Foreskin melanocyte (primary cell): ENCODE measurements at places on chromosomes 7 and 10.

DNA sequence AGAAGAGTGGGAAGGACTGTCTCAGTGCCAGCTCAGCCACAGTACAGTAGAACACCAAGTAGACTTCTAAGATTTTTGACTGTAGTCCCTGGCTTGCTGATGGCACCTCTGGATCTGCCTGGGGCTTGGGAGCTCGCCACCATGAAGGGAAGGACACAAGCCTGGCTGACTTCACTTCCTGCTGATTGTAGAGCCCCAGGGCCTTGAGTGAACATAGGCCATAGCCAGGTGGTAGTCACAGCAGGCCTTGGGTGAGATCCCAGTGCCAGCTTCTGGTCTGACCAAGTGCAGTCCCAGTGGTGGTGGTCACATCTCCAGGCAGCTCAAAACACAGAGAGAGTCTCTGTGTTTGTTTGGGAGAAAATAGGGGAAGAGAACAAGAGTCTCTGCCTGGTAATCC, 57.6 kb upstream of the HBP1 start:
- DNase-seq = no peak

GRCh38 chr7:37481154-37481553, 32.5 kb upstream of the ELMO1 start:
- no peak for DNase-seq

DNA sequence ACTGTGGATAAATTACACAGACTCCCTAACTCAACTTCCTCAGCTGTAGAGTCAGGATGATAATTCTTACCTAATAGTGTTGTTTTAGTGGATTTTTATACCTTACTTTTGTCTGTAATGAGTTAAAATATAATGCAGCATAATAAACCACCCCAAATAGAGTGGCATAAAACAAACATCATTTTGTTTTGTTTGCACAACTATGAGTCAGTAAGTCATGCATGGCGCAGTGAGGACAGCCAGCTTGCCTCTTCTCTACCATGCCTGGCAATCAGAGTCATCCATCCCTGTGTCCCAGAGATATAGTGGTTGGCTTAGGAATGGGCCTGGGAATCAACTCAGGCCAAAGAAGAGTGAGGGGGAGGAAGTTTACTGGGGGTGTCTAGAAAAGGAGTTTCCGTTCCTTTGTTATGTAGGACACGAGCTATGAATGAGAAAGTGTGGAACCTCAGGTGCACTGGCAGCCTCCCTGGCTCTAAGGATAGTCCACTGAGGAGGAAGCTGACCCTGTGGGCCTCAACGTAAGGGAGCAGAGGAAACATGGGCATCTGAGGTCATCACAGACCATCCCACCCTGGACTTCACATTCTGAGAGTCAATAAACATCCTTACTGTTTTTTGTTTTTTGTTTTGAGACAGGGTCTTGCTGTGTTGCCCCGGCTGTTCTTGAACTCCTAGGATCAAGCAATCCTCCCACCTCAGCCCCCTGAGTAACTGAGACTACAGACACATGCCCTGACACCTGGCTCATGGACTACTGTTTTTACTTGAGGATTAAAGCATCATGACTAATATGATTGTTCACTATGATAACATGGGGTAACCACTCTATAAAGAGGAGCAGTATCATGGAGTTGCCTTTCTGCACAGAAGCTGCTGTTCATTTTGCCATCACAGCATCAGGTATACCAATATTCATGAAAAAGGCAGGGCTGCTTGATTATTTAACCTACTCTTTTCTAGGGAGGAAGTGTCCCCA, 21.0 kb upstream of the GRB10 start:
- DNase-seq = no peak

- DNase-seq = no peak
These were observed 239.7 kb upstream of the INHBA start for GRCh38 chr7:41942468-41943093.

GRCh38 chr7:140197218-140197890, 20.6 kb upstream of the KDM7A start:
- DNase-seq = no peak

- no peak for DNase-seq
These were observed 205.2 kb downstream of the SFMBT2 start for GRCh38 chr10:7205656-7206055.

DNA sequence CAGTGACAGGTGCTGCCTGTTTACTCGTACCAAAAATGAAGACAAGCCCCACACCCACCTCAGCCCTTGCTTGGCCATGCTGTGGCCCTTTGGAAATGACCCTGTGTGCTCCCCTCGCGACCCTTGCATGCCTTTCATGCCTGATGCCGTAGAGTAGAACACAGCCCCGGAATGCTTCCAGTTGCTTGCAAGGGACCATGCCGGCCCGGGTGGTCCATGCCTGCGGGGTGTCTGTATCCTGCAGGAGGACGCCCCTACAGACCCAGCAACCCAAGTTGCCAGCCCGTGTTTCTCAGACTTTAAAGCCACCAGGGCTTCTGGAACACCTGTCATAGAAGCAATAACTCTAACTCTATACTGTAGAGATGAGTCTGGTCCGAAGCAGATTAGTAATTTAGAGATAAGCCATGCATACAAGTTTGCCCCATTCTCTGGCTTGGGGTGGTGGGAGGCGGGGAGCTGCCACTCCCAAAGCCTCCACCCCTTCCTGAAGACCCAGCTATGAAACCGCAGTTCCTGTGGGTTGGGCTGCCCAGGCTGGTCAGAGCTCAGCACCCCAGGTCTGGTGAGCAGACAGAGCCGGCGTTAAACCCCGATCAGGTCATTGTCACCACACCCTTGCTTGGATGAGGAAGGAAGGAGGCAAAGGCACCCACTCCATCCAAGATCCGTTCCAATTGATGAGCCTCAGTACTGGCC, 143.5 kb downstream of the ADCY1 start:
- no peak for DNase-seq

DNA sequence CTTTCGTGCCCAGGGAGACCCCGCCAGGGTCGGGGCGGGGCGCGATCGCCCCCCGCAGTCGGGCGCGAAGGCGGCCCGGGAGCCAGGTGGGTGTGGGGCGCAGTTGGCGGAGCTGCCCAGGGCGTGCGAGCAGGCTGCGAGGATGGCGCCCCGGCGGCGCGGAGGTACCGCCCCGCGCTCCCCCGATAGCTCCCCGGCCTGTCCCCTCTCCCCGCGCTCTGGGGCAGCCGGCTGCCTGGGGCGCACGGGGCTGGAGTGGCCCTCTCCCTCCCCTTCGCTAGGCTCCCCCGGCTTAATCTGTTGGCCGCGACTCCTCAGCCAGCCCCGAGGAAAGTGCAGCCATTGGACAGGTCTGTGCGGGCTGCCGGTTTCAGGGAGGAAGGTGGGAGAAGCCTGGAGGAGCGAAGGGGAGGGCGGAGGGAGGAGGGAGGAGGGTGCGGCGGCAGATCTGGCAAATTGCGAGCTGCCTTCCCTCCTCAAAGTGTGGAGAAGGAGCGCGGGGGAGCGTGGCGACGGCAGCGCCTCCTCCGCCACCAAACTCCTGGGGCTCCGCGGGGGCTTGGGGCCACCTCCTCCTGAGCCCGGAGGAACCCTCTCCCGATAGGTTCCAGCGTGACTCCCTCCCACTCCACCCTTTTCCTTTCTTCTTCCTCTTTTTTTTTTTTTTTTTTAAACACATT, 361 bp upstream of the PLXDC2 start:
- no peak for DNase-seq

DNA sequence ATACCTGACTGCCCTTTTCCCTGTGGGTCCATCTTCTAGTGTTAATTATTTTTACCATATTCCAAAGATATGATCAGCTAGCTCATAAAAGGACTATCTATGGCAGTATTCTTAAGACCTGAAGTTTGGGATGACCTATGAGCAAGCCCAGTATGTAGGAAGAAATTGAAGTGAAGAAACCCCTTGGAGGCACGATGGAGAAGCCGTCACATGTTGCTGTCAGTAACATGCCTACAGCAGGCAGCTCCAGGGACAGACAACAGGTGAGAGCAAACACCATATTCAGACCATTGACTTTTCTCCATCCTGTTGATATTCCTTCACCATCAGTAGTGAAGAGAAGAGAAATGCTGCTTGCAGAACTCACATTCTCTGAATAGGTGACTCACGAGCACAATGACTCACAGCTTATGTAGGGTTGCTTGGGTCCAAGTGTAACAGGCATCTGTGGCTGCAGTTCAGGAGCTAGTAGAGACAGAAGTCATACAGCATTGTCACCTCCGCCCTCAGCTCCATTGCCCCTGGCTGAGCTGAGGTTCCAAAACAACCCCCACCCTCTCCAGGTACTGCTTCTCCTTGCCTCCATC, 8.4 kb upstream of the LYZL2 start:
- peak; percentile 6 for DNase-seq

DNA sequence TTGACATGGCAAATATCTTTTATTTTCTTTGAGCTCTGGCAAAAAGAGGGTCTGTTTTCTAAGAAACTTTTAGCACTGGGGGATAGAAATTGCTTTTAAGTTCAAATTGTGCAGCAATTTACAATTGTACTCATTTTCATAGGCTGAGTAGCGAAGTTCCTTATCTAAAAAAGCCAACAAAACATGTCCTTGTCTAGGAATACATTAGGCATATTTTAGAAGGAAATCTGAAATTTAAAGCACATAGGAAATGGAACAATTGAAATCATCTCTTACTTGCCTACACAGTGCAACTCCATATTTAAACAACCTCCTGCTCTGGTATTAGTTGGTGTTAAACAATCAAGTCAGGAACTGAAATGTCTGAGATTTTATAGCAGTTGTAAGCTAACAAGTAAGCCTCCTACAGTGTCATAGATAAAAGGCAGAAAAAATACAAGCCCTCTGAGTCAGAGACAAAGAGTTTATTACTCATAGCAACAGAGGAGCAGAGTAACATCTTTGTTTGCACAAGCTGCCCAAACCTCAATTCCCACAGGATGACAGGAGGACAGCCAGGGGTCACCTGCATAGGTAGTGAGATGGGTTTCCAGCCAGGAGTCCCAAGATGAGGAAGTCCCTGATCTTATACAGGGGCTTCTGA, 280.2 kb upstream of the HGF start:
- peak; percentile 27 for DNase-seq

GRCh38 chr10:84004221-84004620, 135.1 kb upstream of the GHITM start:
- DNase-seq = no peak

DNA sequence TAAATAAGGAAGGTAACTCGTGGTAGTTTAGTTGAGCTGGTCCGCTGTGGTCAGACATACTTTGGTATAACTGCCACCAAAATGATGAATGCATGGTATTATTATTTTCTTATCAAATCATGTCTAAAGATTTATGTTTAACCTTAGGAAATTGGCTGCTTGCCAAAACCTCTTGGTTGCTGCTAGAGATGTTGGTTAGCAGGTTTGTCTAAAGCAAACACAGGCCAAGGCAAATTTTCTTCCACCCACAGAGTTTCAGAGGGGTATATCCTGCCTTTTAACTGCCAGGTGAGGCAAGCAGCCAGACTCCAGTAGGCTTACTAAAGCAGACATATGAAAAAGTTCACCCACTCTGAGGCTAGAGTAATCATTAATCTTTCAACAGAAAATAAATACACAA, 101.4 kb downstream of the SEMA3E start:
- peak; percentile 21 for DNase-seq

GRCh38 chr10:120691625-120692024, 159.5 kb upstream of the WDR11 start:
- DNase-seq = no peak

DNA sequence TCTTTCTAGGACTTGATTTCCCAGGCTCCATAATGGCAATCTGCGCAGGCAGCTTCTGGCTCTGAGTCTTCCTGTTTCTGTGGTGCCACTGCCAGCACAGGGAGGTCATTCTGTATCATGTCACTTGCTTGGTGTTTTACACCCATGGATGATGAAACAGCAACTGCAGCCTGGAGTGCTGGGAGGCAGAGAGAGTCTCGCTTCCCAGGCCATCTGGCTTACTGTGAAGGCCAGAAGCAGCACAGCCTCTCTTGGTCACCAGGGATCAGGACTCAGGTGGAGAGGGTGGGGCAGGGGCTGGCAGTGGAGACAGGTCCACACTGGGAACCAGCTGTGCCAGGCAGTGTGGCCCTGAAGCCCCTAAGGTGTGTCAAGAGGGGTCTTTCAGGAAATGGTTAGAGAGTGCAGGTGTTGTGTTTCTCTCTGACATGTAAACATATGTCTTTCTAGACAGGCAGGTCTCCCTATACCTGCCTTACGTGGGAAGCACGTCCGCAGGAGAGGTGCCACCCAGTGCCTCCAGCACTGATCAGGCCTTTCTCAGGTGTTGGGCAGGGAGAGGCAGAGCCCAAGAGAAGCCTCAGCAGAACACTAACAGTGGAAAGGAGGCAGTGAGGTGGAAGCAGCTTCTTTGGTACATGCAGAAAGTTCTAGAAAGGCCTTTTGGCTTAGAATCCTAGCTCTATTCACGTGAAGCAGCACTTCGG, 71.4 kb downstream of the INSIG1 start:
- DNase-seq = no peak

GRCh38 chr10:49783645-49784044, 21.5 kb upstream of the OGDHL start:
- DNase-seq = no peak

GRCh38 chr7:35256256-35257175, 2.6 kb upstream of the TBX20 start:
- DNase-seq = no peak

DNA sequence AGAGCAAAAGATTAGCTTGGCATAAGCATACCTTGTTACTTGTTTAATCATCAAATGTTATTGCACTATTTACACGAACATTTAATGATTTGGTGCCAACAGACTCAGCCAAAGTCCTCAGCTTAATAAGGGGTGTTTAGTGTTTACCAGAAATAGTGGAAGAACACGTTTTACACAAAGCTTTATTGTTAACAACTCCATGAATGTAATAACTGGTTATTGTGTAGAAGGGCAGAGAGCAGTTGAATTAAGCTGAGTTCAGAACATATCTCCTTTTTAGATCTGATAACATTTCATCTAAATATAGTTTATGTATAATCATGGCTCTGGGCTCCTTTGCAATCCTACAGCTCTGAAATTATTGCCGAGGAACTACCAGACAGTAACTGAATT, 99.1 kb downstream of the CABCOCO1 start:
- peak; percentile 68 for DNase-seq

- no peak for DNase-seq
These were observed 2.1 kb upstream of the LIPM start for GRCh38 chr10:88800152-88801125.

- DNase-seq = no peak
These were observed 80.5 kb downstream of the TBXAS1 start for GRCh38 chr7:139909379-139910050.

GRCh38 chr7:29102558-29103151, 43.7 kb downstream of the CPVL start:
- peak; percentile 54 for DNase-seq
